ENCODE measurements at places on chromosomes 5 and 9.

GRCh38 chr5:91007251-91007650 is 375.9 kb downstream of the ARRDC3 start:
- DNase-seq: no peak

GRCh38 chr9:28916348-28916747 is 1343.1 kb upstream of the C9orf72 start:
- no peak for DNase-seq

DNA sequence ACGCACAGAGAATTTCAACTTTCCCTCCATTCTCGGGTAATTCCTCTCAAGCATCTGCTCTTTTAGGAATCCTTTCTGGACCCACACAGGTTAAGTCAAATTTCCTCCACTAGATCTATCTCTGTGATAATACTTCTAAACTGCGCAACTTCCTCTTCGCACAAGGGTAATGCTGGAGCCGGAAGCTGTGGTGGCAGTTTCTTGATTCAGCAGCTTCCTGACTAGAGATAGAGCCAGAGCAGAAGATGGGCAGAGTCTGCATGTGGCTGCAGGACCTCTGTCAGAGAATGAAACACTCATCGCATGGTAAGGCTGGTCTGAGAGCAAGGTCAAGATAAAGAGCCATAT is 11.1 kb upstream of the CDC42SE2 start:
- DNase-seq: peak; percentile 81

- no peak for DNase-seq
Observed at GRCh38 chr5:116953251-116953930, 378.8 kb upstream of the SEMA6A start.

- DNase-seq: no peak
Observed at GRCh38 chr9:74800226-74800625, 87.5 kb downstream of the TRPM6 start.

DNA sequence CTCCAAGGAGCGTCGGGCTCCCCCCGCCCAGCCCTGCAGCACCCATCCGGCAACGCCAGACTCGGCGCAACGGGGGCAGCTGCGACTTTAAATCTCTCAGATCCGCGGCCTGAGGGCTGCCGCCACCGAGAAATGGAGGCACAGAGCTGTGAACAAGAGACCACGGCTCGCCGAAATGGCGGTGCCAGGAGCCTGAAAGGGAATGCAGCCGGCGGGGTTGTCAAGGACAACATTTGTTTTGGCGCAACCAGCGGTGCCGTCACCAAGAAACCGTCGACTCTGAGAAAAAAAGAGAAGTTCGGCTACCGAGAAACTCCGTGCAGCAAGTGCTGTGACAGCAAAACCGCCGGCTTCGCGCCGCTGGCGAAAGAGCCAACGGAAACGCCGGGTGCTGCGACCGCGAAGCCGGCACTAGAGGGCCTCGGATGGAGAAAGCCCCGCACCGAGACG is 2.1 kb upstream of the ANXA2R start:
- peak; percentile 94 for DNase-seq

DNA sequence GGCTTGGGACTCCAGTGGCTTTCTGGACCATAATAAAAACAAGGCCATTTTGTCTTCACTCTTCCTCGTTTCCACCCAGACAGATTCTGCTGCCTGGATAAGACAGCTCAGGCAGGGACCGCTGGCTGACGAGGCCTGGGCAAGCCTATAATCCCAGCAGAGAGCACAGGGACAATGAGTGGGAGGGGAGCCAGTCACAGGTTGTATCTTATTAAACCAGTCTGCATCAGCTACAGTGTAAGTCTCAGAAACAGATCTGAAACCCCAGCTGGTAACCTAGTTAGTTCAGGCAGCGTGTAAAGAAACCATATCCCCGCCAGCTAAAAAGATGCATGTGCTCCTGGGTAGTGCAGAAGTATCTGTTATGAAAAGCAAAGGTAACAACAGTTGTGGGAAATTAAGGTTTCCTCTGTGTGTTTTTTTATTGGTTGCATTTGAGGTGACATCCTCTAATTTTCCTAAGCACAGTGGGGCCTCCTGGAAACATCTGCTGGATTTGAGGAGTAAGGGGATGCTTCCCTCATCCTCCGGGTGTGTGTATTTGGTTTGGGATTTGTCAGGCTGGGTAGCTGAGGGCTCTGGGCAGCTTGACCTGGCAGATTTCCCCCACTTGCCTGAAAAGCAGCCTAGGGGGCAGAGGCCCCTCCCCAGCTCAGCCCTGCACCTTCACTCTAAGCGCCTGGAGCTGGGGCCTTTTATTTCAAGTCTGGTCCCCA is 15.2 kb upstream of the TAL2 start:
- no peak for DNase-seq

DNA sequence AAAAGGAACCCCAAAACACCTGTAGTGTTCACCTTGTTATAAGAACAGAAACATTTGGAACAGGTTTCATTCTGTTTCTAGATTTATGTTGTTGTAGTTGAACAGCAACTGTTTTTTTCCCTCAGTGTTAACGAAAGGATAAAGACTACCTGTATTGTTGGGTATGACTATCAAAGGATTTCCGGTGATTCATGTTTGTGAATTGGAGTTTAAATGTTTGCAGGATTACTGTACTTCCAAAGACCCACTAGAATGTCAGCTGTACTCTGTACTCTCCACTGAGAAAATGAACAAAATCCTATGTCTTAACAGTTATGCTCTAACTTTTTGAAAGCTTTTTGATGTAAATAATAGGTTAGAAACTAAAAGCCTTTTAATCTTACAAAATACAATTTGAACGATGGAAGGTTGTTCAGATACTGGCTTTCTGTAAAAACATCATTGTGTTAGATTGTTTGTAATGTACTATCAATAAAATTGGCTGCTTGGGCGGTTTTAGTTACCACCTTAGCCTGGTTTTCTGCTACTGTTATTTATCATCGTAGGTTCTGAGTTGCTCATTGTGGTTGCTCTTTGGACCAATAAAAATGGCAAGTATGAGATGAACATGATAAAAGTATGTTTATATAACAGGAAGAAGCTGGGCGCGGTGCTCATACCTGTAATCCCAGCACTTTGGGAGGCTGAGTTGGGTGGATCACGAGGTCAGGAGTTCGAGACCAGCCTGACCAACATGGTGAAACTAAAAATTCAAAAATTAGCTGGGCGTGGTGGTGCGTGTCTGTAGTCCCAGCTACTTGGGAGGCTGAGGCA is 44.1 kb downstream of the DCP2 start:
- DNase-seq: no peak
